ENCODE measurements at places on chromosomes 16 and 17.

- no peak for DNase-seq
Measured at GRCh38 chr16:50863644-50864144, 121.8 kb downstream of the CYLD start.

DNA sequence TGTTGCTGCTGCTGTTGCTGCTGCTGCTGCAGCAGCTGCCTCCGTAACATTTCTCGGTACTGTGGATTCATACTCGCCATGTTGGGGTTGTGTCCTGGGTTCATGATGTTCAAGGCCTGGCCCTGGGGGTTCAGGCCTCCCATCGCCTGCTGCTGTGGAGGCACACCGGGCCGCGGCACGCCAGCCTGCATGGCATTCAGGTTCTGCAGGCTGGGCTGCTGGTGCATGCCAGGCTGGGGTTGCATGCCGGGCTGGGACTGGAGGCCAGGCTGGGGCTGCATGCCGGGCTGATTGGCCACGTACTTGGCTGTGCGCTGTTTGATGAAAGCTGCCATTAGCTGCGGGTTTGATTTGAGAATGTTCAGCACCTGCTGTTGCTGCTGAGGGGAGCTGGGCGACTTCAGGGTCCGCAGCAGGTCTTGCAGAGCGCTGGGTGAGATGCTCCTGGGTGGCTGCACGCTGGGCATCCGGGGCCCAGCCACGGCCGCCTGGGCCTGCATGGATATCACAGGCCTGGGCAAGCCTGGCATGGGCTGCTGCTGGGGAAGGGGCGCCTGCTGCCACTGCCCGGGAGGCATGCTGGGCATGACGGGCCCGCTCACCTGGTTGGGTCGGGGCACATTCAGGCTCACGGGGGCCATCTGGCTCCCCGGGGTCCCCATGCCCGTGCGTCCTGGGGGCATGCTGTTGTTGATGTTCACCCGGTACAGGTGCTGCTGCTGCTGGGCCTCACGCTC lies 11.3 kb upstream of the TRAP1 start:
- no peak for DNase-seq

DNA sequence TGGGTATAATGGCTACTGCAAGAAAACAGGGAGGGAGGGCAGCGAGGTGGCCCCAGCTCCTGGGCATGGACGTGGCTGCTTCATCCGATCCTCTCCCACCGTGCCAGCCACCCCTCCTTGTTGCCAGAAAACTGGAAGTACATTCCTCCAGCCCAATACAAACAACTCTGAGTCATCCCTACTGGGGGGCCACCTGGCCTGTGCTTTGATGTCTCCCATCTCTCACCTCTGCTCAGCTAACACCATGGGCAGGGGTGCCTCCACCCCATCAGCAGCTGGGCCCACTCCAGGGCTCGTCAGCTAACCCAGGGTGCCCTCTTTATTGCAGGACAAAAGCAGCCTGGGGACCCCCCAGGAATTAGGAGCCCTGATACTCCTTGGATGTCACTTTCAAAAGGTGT lies 2.0 kb downstream of the RHBDF2 start:
- DNase-seq = no peak

DNA sequence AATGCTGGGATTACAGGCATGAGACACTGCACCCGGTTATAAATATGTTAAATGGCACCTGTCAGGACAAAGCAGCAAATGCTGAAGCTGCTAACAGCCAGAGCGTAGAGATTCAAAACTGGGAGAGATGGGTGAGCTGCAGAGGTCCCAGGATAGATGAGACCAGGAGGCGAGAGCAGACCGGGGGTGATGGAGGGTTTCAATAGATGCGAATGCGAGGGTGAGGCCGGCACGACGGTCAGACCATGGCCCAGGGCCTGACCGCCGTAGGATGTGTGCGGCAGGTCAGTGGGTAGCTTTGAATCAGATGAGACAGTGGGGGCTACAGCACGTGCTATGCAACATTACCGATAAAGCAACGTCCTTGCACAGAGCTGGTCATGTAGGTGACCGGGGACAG lies 14.3 kb downstream of the CCDC40 start:
- DNase-seq = no peak

GRCh38 chr17:75625813-75626486 lies 7.3 kb upstream of the SMIM5 start:
- no peak for DNase-seq

GRCh38 chr16:81466356-81466980 lies 21.9 kb downstream of the CMIP start:
- DNase-seq = no peak

DNA sequence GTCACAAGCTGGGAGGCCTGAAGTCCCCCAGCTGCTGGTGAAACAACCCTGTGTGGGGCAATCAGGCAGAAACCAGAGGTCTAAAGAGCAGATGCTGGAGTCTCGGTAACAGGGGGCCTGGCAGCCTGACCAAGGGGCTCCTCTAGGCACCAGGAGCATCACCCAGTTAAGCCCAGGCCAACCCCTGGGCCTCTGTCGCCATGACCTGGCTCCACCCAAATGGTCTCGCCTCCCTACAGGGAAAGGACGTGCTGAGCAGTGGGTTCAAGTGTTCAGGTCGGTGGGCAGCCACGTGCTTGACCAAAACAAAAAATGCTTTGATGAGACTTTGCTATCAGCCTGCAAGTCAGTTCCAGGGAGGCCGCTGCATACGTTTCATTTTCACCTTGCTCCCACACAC lies 240.3 kb downstream of the ZNF423 start:
- no peak for DNase-seq

GRCh38 chr17:44385287-44386181 lies 3.9 kb downstream of the ITGA2B start:
- DNase-seq = peak; percentile 68

- DNase-seq = no peak
Measured at GRCh38 chr16:65222049-65222448, 100.2 kb upstream of the CDH11 start.

DNA sequence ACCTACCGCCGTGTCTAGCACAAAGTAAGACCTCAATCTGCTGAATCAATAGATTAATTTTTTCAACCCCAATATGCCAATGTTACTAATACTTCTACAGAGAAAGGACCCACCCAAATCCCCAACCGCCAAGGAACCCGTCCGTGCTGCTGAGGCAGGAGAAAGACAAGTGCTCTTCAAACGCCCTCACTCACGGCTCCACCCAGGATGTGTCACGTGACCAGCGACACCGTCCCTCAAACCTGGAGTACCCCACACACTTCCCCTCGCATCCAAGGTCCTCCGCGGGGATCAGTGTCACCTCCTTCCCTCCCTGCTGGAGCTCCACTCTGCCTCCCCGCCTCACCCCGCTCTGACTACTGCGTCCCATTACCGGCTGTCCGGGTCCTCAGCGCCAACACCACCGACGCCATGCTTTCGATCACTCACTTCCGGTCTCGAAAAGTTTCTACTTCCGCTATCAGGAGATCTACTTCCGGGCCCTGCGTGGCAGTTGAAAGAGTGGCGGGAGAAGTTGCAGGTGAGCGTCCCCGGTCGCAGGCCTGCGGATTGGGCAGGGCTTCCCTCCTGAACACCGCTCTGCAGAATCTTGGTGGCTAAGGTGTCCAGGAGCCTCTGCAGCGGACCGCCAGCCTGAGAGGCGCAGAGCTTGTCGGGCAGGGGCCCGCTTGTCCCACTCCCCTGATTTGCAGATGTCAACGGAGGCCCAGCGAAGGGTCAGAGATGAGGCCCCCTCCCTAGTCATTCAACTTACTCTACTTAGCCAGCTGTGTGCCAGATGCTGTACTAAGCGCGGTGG lies at the start of the genes EME1 and MRPL27:
EME1 (plus strand) TSS at position 472 of the 799 bp plus-strand sequence. CDS start 1,980 bp downstream, outside the sequence.
MRPL27 (minus strand) TSS at position 427 of the 799 bp plus-strand sequence; CDS start at position 413, 14 bp downstream.
- DNase-seq = peak; percentile 75

GRCh38 chr17:63832014-63832413 lies 4.6 kb upstream of the FTSJ3 start:
- DNase-seq = no peak

DNA sequence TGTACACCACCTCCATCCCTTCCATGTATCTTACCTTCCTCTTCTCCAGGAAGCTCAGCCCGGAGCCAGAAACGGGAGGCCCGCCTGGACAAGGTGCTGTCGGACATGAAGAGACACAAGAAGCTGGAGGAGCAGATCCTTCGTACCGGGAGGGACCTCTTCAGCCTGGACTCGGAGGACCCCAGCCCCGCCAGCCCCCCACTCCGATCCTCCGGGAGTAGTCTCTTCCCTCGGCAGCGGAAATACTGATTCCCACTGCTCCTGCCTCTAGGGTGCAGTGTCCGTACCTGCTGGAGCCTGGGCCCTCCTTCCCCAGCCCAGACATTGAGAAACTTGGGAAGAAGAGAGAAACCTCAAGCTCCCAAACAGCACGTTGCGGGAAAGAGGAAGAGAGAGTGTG lies 756 bp upstream of the MVP start:
- no peak for DNase-seq

GRCh38 chr17:1789936-1790335 lies 28.1 kb downstream of the SERPINF1 start:
- no peak for DNase-seq

- DNase-seq = peak; percentile 76
Measured at GRCh38 chr16:81076566-81077075, 417 bp downstream of the C16orf46 start.

GRCh38 chr16:79776243-79776847 lies 175.8 kb upstream of the MAF start:
- no peak for DNase-seq

DNA sequence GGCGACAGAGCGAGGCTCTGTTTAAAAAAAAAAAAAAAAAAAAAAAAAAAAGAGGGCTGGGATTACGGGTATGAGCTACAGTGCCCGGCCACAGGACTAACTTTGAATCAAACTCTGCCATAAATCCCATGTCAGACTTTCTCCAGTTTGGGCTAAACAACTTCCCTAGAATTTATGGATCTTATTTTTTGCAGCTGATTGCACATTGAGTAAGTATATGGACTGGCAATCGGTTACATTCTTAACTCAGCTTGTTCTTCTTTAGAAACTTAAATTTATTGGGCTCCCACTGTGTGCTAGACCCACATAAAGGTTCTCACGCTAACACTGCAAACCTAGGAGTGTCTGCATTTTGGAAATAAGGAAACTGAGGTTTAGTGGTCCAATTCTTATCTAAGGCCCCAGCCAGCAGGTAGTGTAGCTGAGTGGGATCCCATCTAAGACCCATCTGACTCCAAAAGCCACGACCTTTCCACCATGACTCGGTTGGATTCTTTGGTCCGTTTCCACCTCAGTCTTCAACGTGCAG lies 718 bp upstream of the CBFB start:
- no peak for DNase-seq

DNA sequence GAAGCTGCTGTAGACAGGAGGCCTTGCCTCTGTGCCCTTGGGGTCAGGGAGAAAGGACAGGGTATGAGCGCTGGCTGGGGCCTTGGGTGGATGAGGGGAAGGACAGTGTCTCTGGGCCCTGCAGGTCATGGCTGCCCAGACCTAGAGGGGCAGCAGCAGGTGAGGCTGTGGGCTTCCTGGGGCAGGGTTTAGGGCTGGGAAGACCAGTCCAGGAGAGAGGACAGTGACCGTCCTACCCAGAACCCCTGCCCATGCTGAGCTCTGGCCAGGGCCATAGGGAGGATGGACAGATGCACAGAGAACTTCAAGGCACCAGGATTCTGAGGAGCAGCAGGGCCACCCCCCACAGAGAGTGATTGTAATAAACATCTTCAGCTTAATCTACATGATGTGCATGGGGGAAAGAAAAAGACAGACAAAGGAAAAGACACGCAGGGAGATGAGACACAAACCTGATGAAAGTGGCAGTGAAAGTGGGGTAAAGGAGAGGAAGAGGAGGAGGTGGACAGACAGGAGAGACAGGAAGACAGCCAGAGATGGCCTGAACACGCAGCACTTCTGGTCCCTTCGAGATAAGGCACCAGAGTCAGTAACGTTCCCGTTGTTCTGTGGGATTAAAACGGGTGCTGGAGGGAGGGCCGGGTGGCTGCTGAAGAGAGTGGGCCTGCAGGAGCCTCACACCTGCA lies 17.5 kb downstream of the FLOT2 start:
- no peak for DNase-seq

DNA sequence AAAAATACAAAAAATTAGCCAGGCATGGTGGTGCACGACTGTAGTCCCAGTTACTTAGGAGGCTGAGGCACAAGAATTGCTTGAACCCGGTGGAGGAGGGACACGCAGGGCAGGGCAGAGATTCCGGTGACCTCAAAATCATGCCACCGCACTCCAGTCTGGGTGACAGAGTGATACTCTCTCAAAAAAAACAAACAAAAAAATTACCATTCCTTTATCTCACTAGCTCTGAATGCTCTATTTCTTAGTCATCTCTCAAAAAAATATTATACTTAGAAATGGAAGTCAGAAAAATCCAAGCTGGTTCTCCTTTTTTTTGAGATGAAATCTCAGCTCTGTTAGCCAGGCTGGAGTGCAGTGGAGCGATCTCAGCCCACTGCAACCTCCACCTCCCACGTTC lies 40.8 kb downstream of the SPOP start:
- DNase-seq = no peak

DNA sequence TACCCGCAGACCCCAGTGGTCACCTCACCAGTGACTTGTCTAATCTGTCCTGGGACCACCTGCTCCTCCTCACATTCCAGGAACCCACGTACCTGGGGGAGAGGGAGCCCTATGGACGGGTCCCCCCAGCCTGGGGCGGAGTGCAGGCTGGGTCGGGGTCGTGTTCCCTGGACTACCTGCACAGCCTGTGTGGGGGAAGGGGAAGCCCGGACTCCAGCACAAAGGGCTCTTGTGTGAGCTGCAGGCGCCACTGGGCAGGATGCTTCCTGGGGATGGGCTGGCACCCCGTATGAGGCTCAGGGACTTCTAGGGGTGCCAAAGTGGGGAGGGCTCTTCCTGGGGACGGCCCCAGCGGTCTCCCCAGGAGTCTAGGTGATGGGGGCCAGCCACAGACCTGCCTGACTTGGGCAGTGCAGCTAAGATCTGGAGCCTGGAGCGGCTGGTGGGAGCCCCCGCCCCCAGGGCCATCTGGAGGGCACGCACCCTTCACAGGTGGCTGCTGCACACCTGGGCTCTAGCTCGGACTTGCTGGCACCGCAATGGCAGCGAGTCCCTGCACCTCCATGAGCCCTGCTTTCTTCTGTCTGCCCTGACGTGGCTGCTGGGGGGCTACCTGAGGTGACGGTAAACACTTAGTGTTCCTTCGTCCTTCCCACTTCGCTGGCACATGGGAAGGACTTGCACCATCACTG lies 7.5 kb downstream of the VASN start:
- no peak for DNase-seq

DNA sequence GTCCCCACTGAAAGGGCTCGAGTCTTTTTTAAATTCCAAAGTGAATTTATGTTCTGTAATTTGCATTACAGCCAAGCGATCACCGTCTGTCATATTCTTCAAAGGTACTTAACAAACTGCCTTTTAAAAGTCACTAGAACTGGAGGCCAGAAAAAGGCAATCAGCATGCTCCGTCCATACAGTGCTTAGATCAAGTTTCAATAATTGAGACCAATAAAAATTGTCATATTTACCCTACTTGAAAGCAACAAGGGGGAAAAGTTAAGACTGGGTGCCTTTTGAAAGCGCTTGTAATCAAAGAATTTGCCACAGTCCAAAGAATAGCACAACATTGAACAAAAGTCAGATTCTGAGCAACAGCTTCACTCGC lies 9.0 kb upstream of the ZFHX3 start:
- DNase-seq = no peak

GRCh38 chr17:77613218-77613617 lies 345.3 kb upstream of the TNRC6C start:
- DNase-seq = no peak

GRCh38 chr16:56425439-56425832 lies at the start of gene AMFR:
Gene AMFR (minus strand): TSS chr16:56425545. CDS start chr16:56425327, 218 bp downstream.
- DNase-seq = peak; percentile 10

GRCh38 chr16:87587636-87588035 lies 14.7 kb upstream of the JPH3 start:
- no peak for DNase-seq

- DNase-seq = no peak
Measured at GRCh38 chr16:69672315-69672997, 53.9 kb downstream of the NQO1 start.

GRCh38 chr16:10265770-10266615 lies 83.8 kb upstream of the GRIN2A start:
- no peak for DNase-seq

- no peak for DNase-seq
Measured at GRCh38 chr16:86026171-86026910, 127.4 kb downstream of the IRF8 start.
